ENCODE measurements at places on chromosomes 6 and 20. TPM values are rescaled to one million over a fixed set of nuclear protein-coding genes. Genes with fewer than 3 reads are reported as not detected.

ADGB gene
- not detected for polyA plus RNA-seq

DNA sequence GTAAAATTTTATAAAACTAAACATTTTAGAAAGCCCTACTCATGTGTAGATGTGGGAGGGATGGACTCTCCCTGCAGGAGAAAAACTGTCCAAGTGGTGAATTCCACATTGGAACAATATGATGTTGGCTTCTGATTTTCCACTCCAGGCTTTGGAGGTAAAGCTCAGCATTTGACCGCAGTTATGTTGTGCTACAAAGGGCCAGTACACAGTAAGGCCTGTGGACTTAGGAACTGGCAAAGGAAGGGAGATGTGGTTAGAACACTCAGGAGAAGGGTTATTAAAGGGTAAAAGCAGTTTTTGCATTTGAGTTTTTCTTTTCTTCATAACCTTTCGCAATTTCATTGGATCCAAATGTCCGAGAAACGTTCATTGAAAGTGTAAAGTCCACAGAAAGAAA is 150.3 kb upstream of the SASH1 start:
- no peak for DNase-seq

HMGCLL1 gene
- not detected for polyA plus RNA-seq

DNA sequence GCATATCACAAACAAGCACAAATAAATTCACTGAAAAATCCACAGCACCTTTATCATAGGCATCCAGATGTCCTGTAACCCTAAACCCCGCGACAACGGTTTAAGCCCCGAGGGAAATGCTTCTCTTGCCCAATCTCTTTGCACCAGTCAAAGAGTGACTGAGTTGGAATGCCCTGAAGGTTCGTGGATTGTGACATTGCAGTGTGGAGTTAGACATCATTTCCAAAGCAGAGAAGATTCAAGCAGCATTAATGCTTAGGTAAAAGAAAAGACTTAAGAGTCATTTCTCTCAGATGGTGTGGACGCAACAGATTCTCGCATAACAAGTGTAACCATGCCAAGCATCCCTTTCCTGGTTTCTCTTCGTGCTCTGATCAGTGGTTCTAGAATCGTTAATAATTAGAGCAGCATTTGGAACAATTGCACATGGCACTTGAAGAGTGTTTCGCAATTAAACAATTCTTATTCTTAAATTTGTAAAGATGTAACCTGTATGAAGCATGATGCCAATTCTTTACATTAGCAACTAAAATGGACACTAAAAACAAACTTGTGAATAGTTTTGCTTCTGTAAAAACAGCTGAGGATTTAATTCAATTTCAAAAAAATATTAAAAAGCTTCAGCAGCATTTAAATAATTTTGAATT is 121.6 kb downstream of the HIVEP2 start:
- no peak for DNase-seq

- DNase-seq: peak; percentile 9
These were observed 101.4 kb upstream of the AGPAT4 start for GRCh38 chr6:161374971-161375873.

DOK5 gene
- not detected for polyA plus RNA-seq

DNA sequence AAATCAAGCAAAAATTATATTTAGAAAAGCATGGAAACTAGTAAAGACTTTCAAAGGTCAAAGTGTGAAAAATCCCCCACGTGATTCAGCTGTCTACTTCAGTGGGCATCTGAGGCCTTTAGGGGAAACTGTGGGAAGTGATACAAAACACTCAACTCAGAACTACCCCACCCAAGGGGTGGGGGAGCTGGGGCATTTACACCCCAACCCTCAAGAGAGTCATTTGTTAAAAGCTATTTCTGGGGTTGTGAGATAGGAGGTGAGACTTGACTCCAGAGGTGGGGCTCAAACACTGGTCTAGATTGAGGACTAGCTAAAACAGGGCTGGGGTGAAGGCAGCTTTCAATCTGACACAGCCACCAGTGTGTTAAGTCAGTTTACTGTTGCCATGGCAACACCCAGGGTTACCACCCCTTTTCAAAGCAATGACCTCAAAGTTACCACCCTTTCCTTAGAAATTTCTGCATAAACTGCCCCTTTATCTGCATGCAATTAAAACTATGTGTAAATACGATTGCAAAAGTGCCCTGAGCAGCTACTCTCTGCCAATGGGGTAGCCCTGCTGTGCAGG is 9.9 kb upstream of the GTSF1L start:
- no peak for DNase-seq

KIAA1755 gene
- polyA plus RNA-seq: not detected

- DNase-seq: no peak
These were observed 53.3 kb upstream of the DACT2 start for GRCh38 chr6:168372889-168373288.

CBLN4 gene
- polyA plus RNA-seq: not detected

DNA sequence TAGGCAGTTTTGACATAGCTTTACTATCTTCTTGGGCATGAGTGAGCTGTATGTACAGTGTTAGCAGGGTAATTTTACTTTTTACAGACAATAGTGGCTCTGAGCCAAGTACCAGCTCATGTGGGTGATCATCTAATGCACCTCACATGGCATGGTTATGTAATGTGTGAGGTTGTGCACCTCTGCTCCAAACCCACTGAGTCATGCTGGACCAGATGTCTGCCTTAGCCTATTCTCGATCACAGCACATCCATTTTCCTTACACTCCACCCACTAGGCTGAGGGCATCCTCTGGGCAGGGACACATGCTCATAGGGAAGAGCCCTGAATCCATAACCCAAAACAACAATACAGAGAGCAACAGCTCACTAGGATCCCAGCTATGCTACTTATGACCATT is 71.6 kb upstream of the FBXL4 start:
- no peak for DNase-seq

DYNLT2 gene
- polyA plus RNA-seq: 2.1 TPM

GRCh38 chr6:2970034-2970685 is 1.2 kb downstream of the SERPINB6 start:
- no peak for DNase-seq

HLA-DQA1 gene
- not detected for polyA plus RNA-seq

GRCh38 chr6:47532981-47533585 is 55.5 kb downstream of the CD2AP start:
- no peak for DNase-seq

DNA sequence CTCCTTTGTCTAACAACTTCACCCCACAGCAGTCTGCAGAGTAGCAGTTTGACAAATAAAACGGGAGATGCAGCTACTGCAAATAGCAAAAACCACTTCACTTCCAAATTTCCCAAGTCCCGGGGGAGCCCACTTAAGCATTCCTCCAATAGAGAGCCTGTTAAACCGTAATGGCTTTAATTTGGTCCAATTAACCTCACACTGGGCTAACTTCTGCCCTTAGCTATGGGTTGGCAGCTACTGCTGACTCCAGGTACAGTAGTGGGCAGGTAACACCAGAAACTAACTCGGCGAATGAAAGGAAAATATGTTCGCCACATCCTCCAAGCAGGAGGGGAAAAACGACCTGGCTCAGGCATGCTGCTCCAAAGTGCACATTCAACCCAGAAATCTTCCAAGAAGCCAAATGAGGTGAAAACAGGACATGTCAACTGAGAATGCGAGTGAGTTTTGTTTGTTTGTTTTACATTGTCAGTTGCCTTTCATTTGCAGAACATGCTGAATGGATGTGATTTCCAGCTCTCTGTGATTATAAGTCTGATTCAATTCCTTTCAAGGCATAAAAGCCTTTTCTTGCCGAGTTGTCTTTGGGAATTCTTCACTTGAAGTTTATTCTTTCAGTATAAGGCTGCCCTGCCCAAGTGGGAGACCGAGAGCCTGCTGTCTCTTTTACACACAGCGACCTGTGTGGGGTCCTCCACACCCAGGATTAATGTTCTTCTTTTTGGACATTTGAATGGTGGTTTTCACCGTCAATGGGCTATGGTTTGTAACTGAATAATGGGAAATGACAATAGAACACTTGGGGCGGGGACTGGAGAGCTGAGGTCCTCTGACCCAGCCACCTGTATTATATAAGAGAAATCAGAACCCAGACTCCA is 117.3 kb upstream of the ARMC2 start:
- no peak for DNase-seq

GRCh38 chr6:227074-227782 is 65.1 kb upstream of the DUSP22 start:
- DNase-seq: no peak

DNA sequence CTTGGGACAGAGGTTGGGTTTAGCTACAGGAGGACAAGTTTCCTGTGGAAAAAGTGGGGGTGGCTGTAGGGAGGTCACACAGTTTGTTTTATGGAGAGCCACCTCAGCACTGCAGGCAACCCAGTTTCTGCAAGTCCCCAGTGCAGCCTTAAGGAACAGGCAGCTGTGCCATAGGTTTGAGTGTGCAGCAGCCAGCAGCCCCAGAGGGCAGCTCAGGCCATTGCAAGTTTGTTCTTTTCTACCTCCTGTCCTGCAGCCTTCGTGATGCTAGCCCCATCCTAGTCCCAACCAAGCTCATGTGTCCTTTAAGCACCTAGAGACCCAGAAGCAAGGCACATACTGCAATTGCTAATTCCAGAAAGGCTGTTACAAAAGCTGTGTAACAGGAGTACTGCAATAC is 58.8 kb downstream of the ZBTB9 start:
- no peak for DNase-seq

- DNase-seq: no peak
These were observed 126.6 kb downstream of the DOK5 start for GRCh38 chr20:54601831-54602515.

PHACTR1 gene
- not detected for polyA plus RNA-seq

MUC21 gene
- polyA plus RNA-seq: not detected
